Breast epithelium (tissue), 4 donors: ENCODE measurements at places on chromosomes 12 and 14.

DNA sequence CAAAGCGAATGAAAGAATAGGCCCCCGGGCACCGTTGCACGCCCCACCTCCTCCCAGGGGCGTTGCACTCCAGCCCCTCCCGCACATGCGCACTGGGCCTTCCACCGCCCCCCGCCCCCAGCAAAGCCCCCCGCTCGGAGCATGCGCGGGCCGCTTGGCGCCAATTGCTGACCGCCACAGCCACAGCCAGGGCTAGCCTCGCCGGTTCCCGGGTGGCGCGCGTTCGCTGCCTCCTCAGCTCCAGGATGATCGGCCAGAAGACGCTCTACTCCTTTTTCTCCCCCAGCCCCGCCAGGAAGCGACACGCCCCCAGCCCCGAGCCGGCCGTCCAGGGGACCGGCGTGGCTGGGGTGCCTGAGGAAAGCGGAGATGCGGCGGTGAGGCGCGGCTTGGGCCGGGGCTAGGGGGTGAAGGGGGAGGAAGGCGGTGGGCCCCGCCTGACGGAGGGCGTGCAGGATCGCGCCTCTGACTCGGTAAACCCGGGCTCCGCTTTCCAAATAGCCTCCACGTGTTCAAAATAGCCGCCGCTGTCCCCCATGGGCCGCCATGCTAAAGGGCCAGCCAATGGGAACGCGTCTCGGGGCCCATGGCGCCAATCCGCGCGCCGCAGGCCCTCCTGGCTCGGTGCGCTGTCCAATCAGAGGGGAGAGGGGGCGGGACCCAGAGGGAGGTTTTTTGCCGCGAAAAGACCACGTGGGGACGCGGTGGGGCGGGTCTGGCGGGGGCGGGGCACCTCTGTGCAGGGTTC lies at the start of gene UNG:
TSS of gene UNG (plus strand) at position 163 of the 748 bp plus-strand sequence. CDS start at position 246, 83 bp downstream.
- peak; percentile 97 for DNase-seq

DNA sequence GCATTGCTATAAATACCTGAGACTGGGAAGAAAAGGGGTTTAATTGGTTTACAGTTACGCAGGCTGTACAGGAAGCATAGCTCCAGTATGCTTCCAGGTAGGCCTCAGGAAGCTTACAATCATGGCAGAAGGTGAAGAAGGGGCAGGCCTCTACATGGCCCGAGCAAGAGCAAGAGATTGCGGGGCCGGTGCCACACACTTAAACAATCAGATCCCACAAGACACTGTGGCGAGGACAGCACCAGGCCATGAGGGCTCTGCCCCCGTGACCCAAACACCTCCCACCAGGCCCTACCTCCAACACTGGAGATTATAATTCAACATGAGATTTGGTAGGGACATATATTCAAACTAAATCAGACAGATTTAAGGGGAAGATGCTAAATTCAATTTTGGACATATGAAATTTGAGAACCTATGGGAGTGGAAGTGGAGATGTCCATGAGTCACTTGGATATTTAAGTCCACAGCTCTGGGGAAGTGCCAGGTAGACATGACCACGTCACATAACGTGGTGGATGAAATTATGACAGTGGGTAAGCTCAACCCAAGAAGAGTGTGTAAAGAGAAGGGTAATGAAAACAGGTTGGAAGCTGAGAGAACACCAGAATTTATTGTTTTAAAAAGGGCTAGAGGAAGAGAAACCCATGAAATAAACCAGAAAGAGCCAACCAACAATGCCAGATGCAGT lies 1.5 kb upstream of the LTA4H start:
- no peak for DNase-seq

DNA sequence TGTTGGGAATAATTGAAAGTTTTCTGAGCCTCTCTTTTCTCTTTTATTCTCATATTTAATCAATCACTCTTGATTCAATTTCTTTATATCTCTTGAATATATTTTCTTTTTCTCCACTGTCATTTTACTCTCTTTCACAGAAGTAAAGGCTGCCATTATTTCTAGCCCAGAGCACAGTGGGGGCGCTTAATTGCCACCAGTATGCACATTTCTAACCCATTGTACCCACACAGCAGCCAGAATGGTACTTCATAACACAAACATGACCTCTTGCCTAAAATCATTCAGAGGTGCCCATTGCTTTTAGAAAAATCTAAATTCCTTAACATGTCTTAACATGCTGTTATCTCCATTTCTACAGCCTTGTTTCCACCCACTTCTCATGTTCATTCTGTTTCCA lies 190.2 kb upstream of the LMO3 start:
- DNase-seq, result no peak

- DNase-seq, result no peak
Observed at GRCh38 chr12:96120359-96121100, 73.6 kb upstream of the ELK3 start.
